Activated CD4-positive, alpha-beta T cell treated with anti-CD3 and anti-CD28 coated beads, Interleukin-2, amount 50 U/mL, for 48 hours (primary cell): ENCODE measurements at places on chromosomes 7 and 10.
A peak's percentile ranks its signal among the peaks of the same experiment; 100 is the strongest.

DNA sequence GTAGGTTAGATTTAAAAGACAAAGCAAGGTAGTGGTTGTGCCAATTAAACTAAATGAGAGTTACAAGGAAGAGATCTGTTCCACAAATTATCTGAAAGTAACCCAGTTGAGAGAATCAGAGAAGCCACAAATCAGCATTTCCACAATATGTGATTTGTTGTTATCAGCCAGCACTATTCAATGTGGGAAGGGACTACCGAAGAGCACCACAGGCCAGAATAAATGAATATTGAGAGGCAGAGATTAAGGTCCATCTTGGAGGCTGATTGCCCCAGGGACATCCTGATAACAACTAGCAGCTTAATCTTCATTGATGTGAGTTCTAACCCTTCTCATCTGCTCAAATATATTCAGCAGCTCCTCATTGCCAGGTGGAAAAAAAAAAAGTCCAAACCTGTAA, 367.6 kb downstream of the MALRD1 start:
- DNase-seq: no peak

GRCh38 chr7:1691601-1692514, 21.8 kb downstream of the ELFN1 start:
- no peak for DNase-seq

- no peak for DNase-seq
These were observed 206.7 kb upstream of the PTPRZ1 start for GRCh38 chr7:121666306-121666705.

DNA sequence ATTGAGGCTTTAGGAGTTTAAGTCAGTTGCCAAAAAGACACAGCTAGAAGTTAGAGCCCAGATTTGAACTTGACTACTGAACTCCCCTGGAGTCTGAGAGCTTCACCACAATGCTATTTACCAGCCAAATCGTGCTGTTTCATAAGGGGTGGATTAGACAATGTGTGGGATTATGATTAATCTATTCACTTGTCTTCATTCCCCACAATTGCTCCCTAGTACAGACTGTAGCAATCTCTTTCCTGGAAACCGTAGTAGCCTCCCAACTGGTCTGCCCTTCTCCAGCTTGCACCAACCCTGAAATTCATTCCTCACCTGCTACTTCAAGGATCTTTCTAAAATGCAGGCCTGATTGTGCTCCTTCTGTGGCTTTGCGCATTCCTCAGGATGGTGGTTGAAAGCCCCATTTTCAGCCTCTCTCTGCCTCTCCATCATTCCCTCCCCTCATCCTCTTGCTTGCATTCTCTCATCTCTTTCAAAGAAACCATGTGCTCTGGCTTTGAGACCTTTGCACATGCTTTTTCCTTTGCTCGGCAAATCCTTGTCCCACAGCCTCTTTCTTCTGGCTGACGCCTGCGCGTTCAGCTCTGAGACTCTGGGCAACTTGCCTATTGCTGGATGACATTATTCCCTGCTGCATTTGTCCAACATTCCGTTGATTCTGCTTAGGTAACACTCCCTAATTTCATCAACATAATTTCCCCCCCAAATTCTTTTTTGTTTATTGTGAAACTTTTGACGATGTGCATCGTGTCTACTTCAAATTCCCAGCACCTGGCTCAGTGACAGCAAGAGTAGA, 145.1 kb downstream of the ADRA2A start:
- no peak for DNase-seq

DNA sequence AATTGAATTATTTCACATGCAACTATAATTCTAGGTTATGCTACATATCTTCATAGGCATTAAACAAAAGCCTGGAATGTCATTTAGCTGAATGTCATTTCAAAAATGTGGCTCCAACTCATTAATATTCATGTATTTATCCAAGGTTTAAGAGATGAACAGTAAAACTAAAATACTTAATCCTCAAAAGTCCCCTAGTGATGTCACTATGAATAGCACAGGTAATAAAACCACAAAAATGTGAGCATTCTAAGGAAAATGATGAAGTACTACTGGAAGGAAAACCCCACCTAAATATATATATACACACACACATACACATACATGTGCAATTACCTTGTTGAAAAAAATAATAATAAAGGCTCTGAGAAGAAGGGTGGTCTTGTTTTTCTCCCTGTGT, 154.4 kb upstream of the ASAH2 start:
- no peak for DNase-seq

- DNase-seq: peak; percentile 84
These were observed at the start of gene BAIAP2L1 for GRCh38 chr7:98400542-98401340. Gene BAIAP2L1, minus strand, starts transcription at chr7:98401090. Its CDS starts 238 bp downstream, at chr7:98400852.

DNA sequence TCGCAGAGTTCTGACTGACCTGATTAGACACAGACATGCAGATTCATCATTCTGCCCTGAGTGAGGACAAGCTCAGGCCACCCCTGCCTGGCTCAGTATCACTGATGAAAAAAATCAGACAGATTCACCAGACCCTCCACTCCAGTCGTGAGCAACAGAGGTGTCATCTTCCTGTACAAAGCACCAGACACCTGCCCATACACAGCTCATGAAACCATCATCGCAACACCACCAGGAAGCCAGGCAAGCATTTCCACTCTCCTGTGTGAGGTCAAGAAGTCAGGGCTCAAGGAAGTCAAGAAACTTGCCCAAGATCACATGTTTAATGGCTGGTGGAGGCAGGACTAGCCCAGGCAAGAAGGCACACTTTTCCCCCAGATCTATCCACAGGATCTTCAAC, 163.0 kb downstream of the CALN1 start:
- DNase-seq: no peak

DNA sequence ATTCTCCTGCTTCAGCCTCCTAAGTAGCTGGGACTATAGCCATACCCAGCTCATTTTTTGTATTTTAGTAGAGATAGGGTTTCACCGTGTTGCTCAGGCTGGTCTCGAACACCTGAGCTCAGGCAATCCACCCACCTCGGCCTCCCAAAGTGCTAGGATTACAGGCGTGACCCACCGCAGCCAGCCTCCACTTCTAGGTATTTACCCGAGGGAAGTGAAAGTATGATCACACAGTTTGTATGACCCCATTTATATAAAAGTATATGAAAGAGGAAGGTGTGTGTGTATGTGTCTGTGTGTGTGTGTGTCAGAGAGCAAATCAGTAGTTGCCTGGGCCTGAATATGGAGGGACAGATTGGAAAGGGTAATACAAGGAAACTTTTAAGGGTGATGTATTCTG, 2.0 kb upstream of the PURB start:
- no peak for DNase-seq

DNA sequence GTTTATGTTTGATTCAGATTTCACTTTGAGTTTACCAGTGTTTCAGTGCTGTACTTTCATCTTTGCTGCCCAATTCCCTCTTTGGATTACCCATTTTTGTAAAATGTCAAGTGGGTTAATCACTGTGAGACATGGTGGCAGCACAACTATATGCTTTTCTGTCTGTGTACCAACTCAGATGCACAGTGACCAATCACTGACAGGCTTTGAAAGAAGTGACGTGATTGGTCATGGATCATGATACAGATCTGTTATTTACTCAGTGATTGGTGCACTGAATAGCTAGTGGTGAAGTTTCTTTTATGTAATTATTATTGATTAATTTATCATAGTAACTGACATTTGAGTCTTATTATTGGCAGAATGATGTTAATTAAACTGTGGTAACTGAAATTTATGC, 126.9 kb downstream of the SDK1 start:
- no peak for DNase-seq

GRCh38 chr7:44073664-44074348, 8.4 kb upstream of the PGAM2 start:
- DNase-seq: no peak
